ENCODE measurements at places on chromosomes 1 and 21.

- no peak for DNase-seq
Observed at GRCh38 chr1:203422656-203423055, 53.0 kb upstream of the PRELP start.

GRCh38 chr1:67013573-67013972 is 40.4 kb downstream of the SLC35D1 start:
- DNase-seq: no peak

- DNase-seq: no peak
Observed at GRCh38 chr1:26913754-26914619, at the start of gene NR0B2. NR0B2 (minus strand) TSS chr1:26913975; CDS start chr1:26913940, 35 bp downstream.

DNA sequence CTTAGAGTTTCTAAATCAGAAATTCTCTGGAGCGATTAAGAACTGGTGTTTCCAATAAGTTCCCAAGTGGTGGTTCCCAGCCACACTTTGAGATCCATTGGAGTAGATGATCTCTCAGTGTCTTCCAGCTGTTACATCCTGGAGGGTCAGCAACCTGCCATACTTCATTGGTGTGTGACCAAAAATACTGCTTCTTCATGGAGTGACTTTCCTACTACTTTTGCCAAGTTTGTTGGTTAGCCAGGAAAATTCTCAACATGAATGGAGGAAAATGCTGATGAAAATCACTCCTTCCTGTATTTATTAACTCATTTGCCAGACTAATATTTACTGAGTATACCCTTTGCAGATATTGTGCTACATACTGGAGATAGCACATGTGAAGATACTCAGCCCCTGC is 186.1 kb downstream of the FGGY start:
- DNase-seq: no peak

GRCh38 chr1:37653906-37654305 is 19.2 kb upstream of the RSPO1 start:
- no peak for DNase-seq

GRCh38 chr1:8343464-8344001 is 25.6 kb downstream of the SLC45A1 start:
- DNase-seq: no peak

DNA sequence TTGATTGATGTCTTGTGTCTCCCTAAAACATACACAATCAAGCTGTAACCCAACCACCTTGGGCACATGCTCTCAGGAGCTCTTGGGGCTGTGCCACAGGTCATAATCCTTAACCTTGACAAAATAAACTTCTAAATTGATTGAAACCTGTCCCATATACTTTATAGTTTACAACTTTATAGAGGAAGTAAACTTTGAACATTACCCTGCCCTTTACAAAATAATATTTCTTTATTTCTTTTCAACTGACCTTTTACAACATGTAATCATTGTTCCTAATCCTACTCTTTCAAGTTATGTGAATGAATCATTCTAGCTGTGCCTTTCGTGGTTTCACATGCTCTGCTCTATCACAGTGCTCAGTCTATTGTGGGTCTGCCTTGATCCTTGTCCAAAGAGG is 118.3 kb upstream of the ATP1A1 start:
- DNase-seq: no peak

GRCh38 chr1:239417986-239418640 is 31.7 kb downstream of the CHRM3 start:
- DNase-seq: no peak

DNA sequence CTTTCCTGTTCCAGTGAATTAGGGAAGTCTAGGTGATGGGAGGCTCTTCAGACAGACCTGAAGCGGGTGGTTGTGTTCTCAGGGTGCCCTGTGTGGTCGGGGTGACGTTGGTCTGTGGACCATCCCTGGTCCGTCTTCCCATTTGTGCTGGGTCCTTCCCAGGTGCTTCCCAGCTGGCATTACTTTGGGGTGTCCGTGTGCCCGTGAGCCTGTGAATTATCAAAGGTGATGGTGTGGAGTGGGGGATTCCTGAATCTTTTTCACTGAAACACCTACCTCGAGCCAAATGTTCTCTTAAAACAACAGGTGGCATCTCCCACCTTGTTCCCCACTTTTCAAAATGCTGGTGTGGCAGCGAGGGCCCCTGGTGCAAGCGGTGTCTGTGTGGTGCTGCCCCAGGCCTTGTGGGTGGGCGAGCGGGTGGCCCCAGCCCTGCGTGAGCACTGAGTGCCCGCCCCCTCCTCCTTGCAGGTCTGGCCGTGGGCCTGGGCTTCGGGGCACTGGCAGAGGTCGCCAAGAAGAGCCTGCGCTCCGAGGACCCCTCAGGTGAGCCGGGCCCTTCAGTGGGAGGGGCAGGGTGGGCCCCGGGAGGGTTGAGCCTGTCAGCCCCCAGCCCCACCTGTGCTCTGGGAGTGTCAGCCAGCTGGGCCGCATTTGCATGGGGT is 37.0 kb downstream of the COQ8A start:
- no peak for DNase-seq

GRCh38 chr1:14913482-14914177 is 239.9 kb upstream of the TMEM51 start:
- no peak for DNase-seq

- no peak for DNase-seq
Observed at GRCh38 chr1:212774584-212774983, 17.0 kb downstream of the NSL1 start.

GRCh38 chr1:182374101-182374834 is 17.3 kb downstream of the GLUL start:
- DNase-seq: no peak

All from stimulated activated CD4-positive, alpha-beta T cell treated with anti-CD3 and anti-CD28 coated beads, Interleukin-4, amount 100 ng/mL, for 4 hours (primary cell).